D721Med (cell line): ENCODE measurements at places on chromosomes 12 and 14.

DNA sequence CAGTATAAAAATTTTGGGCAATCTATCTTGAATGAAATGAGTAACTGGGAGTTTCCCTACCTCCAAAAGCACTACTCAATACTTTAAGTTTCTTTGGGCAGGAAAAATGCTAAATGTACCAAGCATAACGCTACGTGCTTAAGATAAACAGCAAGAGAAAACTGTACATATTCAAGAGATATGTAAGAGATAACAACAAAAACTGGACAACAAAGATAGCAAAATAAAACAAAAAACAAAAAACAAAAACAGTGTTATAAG lies 20.0 kb downstream of the PTGES3 start:
- DNase-seq: no peak

DNA sequence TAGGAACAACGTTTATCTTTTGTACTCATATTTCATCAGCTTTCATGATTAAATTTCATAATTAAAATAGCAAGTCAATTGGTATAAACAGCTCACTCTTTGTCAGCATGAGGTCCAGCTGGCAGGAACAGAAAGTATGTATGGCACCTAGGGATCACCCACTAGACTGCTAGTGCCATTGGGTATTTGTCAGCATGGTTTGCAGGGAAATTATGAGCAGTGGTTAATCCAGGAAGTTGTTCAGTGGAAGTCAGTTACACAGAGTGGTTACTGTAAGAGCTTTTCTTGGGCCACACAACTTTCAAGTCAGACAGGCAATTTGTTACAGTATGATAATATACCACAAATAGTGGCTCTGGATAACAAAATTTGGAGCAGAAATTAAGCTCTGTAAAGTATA lies 340.3 kb upstream of the RGS6 start:
- DNase-seq: no peak

DNA sequence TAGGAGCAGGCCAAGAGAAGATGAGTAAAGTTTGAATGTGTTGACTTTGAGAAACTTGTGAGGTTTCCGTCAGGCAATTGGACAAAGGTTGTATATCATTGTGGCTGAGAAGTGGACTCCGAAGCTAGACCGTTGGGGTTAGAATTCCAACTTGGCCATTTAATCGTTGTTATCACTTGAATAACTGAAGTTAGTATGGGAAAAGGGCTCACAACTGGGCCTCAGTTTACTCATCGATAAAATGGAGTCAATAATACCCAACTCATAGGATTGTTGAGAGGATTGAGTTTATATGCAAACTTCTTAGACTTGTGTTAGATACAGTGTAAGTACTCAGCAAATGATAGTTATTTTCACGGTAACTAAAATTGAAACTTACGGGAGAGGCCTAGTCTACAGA lies 846 bp downstream of the SLIRP start:
- DNase-seq: no peak

DNA sequence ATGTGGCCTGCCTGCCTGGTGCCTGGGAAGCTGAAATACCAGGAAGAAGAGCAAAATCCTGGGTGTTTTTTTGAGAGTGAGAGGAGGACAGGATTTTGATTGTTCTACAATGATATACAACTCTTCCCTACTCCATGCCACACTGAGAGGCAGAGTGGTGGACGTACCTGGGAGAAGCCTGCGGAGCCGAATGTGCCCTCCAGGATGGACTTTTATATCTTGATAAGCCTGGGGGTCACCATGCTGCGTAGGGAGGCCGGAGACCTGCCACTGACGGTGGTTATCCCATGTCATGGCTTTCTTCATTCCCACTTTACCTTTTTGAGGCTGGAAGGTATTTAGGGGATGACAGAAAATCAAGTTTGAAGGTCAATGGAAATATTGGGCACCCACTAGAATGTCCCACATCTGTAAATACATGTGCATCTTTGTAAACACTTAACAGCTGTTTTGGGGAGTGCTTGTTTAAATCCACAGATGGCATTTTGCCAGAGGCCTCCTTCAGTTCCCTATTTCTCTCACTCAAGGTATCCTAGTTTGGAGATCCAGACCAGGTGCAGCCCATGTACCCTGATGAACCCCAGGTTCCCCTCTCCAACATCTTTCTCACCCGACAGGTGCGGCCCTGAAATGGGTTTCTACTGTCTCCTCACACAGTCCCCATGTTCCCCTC lies 1.1 kb upstream of the GLT1D1 start:
- DNase-seq: no peak

- DNase-seq: no peak
Measured at GRCh38 chr14:80483331-80483730, 272.0 kb upstream of the DIO2 start.

GRCh38 chr14:21241218-21241819 lies 27.9 kb downstream of the HNRNPC start:
- DNase-seq: no peak

- no peak for DNase-seq
Measured at GRCh38 chr12:42770261-42770660, 180.7 kb upstream of the PRICKLE1 start.

DNA sequence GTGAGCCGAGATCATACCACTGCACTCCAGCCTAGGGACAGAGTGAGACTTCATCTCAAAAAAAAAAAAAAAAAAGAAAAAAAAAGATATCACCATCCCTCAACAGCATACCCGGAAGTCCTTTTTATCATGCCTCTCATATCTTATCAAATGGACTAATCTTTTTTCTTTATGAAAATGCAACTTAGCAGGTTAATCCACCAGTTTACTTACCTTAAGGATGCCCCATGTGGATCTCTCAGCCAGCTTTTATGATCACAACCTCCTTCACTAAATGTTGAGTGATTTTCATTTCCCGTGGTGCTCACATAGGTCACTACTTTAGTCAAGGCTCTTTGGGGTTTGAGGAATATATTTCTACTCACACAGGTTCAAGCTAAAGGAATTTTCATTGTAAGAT lies 248.8 kb upstream of the TBX3 start:
- DNase-seq: no peak

- DNase-seq: no peak
Measured at GRCh38 chr12:31843398-31844095, 114.7 kb upstream of the AMN1 start.

GRCh38 chr12:50572287-50572686 lies 67.5 kb downstream of the DIP2B start:
- DNase-seq: no peak

- DNase-seq: no peak
Measured at GRCh38 chr14:61558271-61558670, 137.0 kb upstream of the HIF1A start.

DNA sequence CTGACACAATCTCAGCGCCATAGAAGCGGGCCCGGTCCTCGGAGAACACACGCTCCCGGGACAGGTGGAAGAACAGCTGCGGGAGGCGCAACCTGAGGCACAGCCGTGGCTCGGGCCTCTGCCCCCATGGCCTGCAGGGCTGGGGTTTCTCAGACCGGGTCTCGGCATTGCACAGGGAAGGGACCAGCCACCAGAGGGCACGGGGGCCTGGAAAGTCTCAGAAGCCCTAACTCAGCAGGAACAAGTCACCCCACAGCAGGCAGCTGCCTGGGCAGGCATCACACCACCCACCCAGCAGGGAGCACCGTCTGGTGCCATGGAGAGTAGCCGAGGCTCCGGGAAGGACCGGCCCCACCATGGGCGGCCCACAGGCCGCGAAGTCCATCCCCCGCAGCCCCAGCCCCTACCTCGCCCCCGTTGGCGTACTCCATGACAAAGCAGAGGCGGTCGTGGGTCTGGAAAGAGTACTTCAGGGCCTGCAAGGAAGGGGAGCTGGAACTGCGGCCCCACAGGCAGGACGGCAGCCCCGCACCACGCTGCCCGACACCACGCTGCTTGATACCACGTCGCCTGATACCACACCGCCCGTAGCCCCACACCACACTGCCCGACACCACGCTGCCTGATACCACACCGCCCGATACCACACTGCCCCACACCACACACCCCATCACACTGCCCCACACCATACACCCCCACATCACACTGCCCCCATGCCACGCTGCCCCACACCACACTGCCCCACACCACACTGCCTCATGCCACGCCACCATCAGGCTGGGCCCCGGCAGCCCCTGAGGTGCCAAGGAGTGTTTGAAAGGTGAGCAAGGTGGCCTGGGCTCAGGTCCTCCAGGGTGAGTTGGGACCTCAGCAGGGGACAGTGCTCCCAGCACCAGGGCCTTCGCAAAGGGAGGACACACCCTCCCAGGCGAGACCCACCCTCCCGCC lies 20.8 kb downstream of the SIVA1 start:
- DNase-seq: no peak

DNA sequence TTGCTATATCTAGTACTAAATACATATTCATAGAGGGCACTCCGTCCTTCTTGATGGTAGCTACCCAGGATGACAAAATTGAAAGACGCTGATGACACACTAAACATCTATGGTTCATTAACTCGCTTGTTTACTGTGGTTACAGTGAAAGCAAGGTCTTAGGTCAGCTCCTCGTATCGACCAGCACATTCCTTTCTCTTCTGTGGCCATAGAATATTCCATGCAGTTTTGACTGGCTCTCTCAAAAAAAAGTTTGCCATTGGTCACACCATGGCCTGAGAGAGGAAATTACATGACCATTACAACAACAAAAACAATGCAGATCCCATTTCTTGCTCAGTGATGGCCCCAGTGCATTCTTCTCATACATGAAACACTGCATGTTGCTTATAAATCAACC lies 411.4 kb upstream of the SOX5 start:
- no peak for DNase-seq

GRCh38 chr12:95740751-95741150 lies 49.8 kb downstream of the NTN4 start:
- no peak for DNase-seq

- DNase-seq: no peak
Measured at GRCh38 chr12:27143256-27144069, 61.1 kb upstream of the C12orf71 start.

GRCh38 chr12:88628856-88629509 lies 48.7 kb upstream of the KITLG start:
- DNase-seq: no peak

GRCh38 chr12:51270067-51270950 lies at the start of gene SMAGP:
Gene SMAGP (minus strand): TSS chr12:51270415. CDS start chr12:51269278, 1,137 bp downstream.
- peak; percentile 23 for DNase-seq

DNA sequence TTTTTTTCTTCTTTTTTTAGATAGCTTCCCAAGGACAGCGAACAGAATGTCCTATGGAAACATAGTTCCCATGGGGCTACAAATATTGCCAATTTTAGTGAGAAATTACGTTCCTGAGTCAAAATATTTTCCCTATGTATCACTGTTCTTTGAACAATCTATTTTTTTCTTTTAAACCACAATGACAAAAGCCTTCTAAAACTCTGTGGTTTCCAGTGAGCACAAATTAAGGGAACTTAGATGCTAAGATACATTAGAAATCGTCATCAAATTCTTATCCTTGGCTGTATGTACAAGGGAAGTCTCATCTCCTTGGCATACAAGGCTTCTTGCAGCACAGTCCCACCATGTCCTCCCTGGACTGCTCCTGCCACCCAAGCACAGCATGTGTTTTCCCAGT lies 17.9 kb downstream of the CPM start:
- no peak for DNase-seq

DNA sequence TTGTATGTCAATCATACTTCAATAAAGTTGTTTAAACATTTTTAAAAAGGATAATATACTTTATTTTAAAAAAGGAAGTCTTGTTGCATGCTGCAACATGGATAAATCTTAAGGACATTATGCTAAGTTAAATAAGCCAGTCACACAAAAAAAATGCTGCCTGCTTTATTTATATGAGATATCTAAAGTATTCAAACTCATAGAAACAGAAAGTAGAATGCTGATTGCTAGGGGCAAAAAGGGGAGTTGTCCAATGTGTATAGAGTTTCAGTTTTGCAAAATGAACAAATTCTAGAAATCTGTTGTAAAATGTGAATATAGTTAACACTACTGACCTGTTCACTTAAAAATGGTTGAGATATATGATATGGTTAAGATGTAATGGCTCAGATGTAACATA lies 8.7 kb downstream of the KLRC4 start:
- no peak for DNase-seq
